Large intestine (tissue), 12 donors: ENCODE measurements at places on chromosomes 1 and 21.
A peak's percentile ranks its signal among the peaks of the same experiment; 100 is the strongest.

DNA sequence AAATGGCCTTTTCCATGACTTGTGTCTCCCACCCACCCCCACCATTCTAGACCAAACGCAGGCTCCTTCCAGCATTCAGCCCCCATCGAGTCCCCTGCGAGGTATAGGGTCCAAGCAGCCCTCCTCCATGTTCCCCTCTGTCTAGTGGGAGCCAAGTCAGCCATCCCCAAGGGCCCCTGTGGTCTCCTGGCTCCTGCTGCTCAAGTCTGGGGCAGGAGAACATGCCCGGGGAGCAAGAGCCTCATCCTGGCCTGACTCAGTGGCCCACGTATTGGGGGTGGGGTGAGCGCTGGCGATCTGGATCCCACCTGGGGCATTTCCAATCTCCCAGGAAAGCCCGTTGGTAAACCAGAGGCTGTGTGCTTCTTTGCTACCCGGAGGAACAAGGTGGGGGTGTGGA is 4.1 kb upstream of the PRDM16 start:
- H3K4me1 ChIP-seq = peaks cover 10% of the 10 kb centered on the region
- no peak overlapping the region for H3K27ac ChIP-seq
- no peak for DNase-seq
- no peaks in the 10 kb centered on the region for H3K36me3 ChIP-seq
- peaks cover 89% of the 10 kb centered on the region for H3K27me3 ChIP-seq
- H3K4me3 ChIP-seq = no peak overlapping the region

- H3K36me3 ChIP-seq = no peaks in the 10 kb centered on the region
- peaks cover 7% of the 10 kb centered on the region for H3K4me1 ChIP-seq
- peak; percentile 35 for DNase-seq
- no peaks in the 10 kb centered on the region for H3K27me3 ChIP-seq
- H3K4me3 ChIP-seq = no peak overlapping the region
- H3K27ac ChIP-seq = no peak overlapping the region
Measured at GRCh38 chr1:205354259-205355074, 2.3 kb downstream of the KLHDC8A start.

- peak; percentile 75 for DNase-seq
- H3K4me3 ChIP-seq = no peak overlapping the region
- peaks cover 29% of the 10 kb centered on the region for H3K4me1 ChIP-seq
- no peaks in the 10 kb centered on the region for H3K27me3 ChIP-seq
Measured at GRCh38 chr1:10494754-10495474, 20.2 kb downstream of the PEX14 start.

DNA sequence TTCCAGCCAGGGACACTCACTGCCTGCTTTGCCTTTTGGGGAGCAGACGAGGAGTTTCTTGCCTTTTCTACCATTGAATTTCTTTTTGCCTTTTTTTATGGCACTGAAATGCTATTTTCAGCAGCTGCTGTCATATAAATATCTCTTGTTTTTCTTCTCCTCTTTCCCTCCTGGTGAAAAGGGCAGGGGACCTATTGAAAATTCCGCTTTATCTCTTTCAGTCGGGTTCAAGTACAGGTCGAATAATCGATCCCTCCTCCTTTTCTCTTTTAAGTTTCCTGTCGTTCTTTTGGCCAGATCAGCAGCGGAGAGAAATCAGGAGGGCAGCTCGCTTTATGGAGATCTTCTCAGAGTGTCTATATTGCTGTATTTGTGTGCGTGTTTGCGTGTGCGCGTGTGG is 67.4 kb upstream of the CASZ1 start:
- no peak overlapping the region for H3K4me3 ChIP-seq
- DNase-seq = no peak
- H3K4me1 ChIP-seq = peaks cover 13% of the 10 kb centered on the region
- H3K36me3 ChIP-seq = no peaks in the 10 kb centered on the region
- H3K27me3 ChIP-seq = peaks cover 27% of the 10 kb centered on the region

GRCh38 chr1:162161916-162162550 is 92.5 kb downstream of the NOS1AP start:
- H3K36me3 ChIP-seq = no peaks in the 10 kb centered on the region
- H3K27ac ChIP-seq = no peak overlapping the region
- no peak for DNase-seq

DNA sequence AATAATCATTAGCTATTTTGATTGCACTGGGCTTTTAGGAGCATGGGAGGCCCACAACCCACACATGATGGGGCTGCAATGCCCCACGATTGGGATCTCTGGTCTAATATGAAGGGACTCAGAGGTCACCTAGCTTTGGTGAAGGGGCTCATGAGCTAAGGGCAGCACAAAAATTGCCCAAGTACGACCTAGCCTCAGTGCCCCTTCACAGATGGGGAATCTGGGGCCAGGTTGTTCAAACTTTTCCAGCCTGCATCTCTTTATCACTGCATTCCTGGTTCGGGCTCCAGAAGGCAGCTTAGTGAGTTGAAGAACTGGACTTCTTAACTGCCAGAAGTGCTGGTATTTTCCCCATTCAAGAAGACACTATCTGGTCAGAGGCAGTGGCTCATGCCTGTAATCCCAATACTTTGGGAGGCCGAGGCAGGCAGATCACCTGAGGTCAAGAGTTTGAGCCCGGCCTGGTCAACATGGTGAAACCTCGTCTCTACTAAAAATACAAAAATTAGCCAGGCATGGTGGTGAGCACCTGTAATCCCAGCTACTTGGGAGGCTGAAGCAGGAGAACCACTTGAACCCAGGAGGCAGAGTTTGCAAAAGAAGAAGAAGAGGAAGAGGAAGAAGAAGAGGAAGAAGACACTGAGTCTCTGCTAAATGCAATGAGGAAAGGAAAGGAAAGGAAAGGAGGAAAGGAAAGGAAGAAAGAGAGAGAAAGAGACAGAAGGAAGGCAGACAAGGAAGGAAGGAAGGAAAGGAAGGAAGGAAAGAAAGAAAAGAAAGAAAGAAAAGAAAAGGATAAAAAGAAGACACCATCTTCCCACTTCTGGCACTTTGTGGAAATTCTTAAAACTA is 258.5 kb upstream of the IRF2BP2 start:
- H3K27me3 ChIP-seq = no peaks in the 10 kb centered on the region
- H3K36me3 ChIP-seq = no peaks in the 10 kb centered on the region
- H3K4me3 ChIP-seq = no peak overlapping the region
- no peak overlapping the region for H3K27ac ChIP-seq

DNA sequence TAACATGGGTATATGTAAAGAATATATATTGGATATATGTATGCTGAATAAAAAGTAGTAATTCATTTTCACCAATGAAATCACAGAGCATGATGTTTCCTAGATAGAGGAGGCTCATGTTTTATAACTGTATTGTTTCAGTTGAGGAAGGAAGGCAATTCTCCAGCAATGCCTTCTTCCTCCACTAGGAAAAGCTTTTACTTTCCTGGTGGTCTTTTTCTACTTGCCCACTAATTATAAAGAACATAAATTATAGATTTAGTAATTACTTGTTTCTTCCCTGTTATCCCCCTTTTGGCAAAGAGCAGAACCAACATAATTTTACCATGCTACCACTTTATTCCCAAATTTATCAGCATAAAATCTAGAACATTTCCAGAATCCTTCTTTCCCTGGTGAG is 159.0 kb downstream of the PLA2G4A start:
- no peak for DNase-seq
- no peaks in the 10 kb centered on the region for H3K36me3 ChIP-seq
- no peak overlapping the region for H3K4me3 ChIP-seq
- H3K4me1 ChIP-seq = no peaks in the 10 kb centered on the region

GRCh38 chr1:230632273-230632873 is 9.9 kb upstream of the COG2 start:
- H3K4me3 ChIP-seq = no peak overlapping the region
- H3K36me3 ChIP-seq = no peaks in the 10 kb centered on the region
- no peak overlapping the region for H3K27ac ChIP-seq
- peak; percentile 25 for DNase-seq
- H3K4me1 ChIP-seq = no peaks in the 10 kb centered on the region

- H3K27me3 ChIP-seq = no peaks in the 10 kb centered on the region
- peaks cover 24% of the 10 kb centered on the region for H3K36me3 ChIP-seq
- no peaks in the 10 kb centered on the region for H3K4me1 ChIP-seq
- H3K27ac ChIP-seq = no peak overlapping the region
- DNase-seq = no peak
- H3K4me3 ChIP-seq = no peak overlapping the region
Measured at GRCh38 chr1:220810963-220811362, 24.2 kb downstream of the MTARC1 start.

DNA sequence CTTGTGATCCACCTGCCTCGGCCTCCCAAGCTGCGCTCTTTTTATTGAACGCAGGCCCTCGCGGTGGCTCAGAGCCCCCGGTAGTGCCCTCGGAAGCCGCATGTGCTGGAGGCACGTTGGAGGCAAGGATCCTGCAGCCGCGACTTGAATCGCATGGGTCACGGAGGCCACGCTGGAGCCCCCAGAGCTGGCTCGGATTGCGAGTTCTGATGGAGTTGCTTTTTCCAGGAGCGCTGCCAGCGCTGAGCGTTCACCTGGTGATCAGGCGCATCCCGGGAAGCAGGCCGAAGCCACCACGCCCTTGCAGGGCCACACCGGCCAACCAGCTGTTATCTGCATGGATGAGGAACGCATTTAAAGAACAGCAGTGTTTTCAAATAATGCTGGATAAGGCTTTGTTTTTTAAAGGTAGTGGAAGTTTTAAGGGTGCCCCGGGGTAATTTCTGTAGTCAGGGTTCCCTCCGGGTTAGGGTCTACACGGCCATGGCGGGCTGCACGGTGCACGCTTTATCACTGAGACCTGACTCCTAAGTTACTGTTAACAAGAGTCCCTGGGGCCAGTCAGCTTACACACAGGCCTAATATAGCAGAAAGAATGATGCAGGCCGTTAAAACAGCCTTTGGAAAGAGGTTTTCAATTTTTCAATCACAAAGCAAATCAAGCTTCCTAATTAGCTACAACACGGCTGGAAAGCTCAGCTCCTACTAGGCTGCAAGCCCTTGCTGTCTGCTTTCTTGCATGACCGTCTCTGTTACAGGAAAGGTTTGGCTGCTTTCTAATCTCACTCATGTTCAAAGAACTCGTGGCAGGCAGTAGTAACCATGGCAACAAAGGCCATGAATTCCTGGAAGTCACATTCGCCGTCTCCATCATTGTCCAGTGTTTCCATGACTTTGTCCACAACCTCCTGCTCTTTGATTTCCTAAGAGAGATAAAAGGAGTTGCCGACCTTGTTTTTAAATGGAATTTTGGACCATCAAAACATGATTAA is 6.0 kb downstream of the S100B start:
- H3K4me1 ChIP-seq = no peaks in the 10 kb centered on the region
- H3K4me3 ChIP-seq = no peak overlapping the region
- no peak overlapping the region for H3K27ac ChIP-seq
- no peaks in the 10 kb centered on the region for H3K36me3 ChIP-seq

- DNase-seq = no peak
- no peak overlapping the region for H3K4me3 ChIP-seq
- no peak overlapping the region for H3K27ac ChIP-seq
- no peaks in the 10 kb centered on the region for H3K27me3 ChIP-seq
- H3K4me1 ChIP-seq = no peaks in the 10 kb centered on the region
Measured at GRCh38 chr1:110787328-110788071, 85.4 kb upstream of the CD53 start.

DNA sequence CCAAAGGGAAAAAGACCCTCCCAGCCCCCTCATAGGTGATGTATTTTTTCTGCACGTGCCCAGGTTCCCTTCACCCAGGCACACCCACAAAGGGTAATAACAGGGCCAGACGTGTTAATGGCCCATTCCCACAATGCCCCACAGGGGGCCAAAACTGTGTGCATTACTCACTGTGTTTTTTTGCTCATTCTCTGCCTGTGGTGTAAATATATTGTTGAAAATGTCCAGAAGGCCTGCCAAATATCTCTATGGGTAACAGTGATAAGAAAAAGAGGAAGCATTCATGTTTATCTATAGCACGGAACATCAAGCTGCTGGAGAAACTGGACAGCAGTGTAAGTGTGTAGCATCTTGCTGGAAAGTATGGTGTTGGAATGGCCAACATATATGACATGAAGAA is 21.9 kb downstream of the RHEX start:
- no peak for DNase-seq
- H3K27ac ChIP-seq = no peak overlapping the region
- H3K36me3 ChIP-seq = no peaks in the 10 kb centered on the region
- H3K27me3 ChIP-seq = no peaks in the 10 kb centered on the region
- no peaks in the 10 kb centered on the region for H3K4me1 ChIP-seq

- no peak overlapping the region for H3K4me3 ChIP-seq
- no peaks in the 10 kb centered on the region for H3K36me3 ChIP-seq
- H3K27me3 ChIP-seq = no peaks in the 10 kb centered on the region
- peaks cover 4% of the 10 kb centered on the region for H3K4me1 ChIP-seq
- no peak for DNase-seq
Measured at GRCh38 chr1:192732787-192733186, 76.1 kb upstream of the RGS2 start.

DNA sequence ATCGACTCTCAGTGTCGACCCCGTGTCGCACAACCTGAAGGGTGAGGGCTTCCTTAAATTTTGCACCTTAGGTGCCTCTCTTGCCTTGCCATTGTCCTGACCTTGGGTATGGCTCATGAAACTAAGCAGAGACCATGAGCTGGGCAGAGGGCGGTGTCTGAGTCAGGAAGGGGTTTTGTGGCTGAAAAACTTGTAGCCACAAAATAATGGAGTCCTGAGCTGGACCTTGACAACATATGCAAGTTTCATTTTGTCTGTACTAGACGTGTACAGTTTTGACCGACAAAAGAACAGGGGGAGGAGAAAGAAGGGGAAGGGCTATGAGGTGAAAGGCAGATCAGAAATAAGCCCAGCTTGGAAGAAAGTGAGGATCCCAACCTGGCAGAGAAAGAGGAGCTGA is 8.3 kb upstream of the RUNX1 start:
- H3K4me3 ChIP-seq = no peak overlapping the region
- no peak for DNase-seq
- H3K36me3 ChIP-seq = no peaks in the 10 kb centered on the region
- H3K4me1 ChIP-seq = no peaks in the 10 kb centered on the region

- H3K36me3 ChIP-seq = peaks cover 21% of the 10 kb centered on the region
- no peaks in the 10 kb centered on the region for H3K27me3 ChIP-seq
- peak overlapping the region; percentile 100 for H3K27ac ChIP-seq
- H3K4me1 ChIP-seq = peaks cover 38% of the 10 kb centered on the region
- peak overlapping the region; percentile 68 for H3K4me3 ChIP-seq
Measured at GRCh38 chr1:154972517-154973343, 1.8 kb upstream of the CKS1B start.

- no peak overlapping the region for H3K4me3 ChIP-seq
- H3K36me3 ChIP-seq = no peaks in the 10 kb centered on the region
Measured at GRCh38 chr1:65104854-65105534, 43.0 kb upstream of the AK4 start.

GRCh38 chr1:1359664-1360468 is 1.5 kb upstream of the MXRA8 start:
- peaks cover 30% of the 10 kb centered on the region for H3K4me1 ChIP-seq
- H3K27me3 ChIP-seq = no peaks in the 10 kb centered on the region

GRCh38 chr1:68384321-68384813 is 65.4 kb downstream of the RPE65 start:
- no peak for DNase-seq
- no peak overlapping the region for H3K4me3 ChIP-seq
- no peaks in the 10 kb centered on the region for H3K36me3 ChIP-seq
- H3K4me1 ChIP-seq = no peaks in the 10 kb centered on the region
- H3K27ac ChIP-seq = no peak overlapping the region

- H3K27ac ChIP-seq = no peak overlapping the region
- no peak overlapping the region for H3K4me3 ChIP-seq
- peaks cover 5% of the 10 kb centered on the region for H3K4me1 ChIP-seq
- no peaks in the 10 kb centered on the region for H3K36me3 ChIP-seq
Measured at GRCh38 chr21:38861989-38862683, 56.4 kb downstream of the ETS2 start.
